ENCODE measurements at places on chromosomes 13 and 19. TPM values are rescaled to one million over a fixed set of nuclear protein-coding genes. Genes with fewer than 3 reads are reported as not detected.

The MTUS2 gene
- total RNA-seq = not detected

The ZNF816 gene
- 4.2 TPM for total RNA-seq

The ZNF844 gene
- 0.94 TPM for total RNA-seq

The MISP3 gene
- 0.80 TPM for total RNA-seq

The KLK2 gene
- not detected for total RNA-seq

The KLK12 gene
- total RNA-seq = not detected

The LILRB2 gene
- not detected for total RNA-seq
